Stimulated activated CD4-positive, alpha-beta T cell treated with anti-CD3 and anti-CD28 coated beads, Interleukin-1b, Interleukin-23, amount 100 ng/mL, for 1 hour (primary cell): ENCODE measurements at places on chromosomes 6 and 20.

DNA sequence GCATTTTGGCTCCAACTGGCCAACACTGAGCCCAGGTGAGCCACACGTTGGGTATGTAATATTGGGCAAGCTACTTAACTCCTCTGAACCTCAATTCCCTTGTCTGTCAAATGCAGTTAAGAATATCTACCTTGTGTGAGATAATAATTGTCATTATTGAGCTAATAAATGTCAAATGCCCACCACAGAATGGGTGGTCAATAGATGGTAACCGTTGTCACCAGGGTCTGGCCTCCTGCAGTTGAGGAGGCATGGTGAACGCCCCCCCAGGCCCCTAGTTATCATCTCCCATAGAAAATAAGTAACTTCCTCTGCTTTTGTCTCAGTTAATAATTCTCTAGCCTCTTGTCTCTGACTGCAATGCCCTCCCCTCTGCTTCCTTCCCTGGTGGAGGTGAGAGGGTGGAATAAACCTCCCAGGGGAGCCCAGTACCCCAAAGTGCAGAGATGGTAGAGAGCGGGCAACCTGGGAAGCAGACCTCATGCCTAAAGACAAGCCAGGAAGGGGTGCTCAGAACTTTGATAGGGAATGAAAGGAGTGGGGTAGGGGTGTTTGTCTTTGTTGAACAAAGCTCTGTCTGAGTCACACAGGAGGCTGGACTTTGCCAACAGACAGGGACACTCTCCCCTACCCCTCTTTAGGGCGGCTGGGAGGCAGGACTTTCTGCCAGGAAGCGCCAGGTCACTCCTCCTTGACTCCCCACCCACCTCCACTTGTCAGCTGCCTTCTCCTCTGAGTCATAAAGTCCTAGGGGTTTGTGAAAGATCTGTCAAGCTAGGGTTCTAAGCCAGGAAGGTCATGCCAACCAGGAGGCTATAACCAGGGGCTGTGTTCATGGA lies 1.3 kb upstream of the UNC5CL start:
- no peak for DNase-seq

DNA sequence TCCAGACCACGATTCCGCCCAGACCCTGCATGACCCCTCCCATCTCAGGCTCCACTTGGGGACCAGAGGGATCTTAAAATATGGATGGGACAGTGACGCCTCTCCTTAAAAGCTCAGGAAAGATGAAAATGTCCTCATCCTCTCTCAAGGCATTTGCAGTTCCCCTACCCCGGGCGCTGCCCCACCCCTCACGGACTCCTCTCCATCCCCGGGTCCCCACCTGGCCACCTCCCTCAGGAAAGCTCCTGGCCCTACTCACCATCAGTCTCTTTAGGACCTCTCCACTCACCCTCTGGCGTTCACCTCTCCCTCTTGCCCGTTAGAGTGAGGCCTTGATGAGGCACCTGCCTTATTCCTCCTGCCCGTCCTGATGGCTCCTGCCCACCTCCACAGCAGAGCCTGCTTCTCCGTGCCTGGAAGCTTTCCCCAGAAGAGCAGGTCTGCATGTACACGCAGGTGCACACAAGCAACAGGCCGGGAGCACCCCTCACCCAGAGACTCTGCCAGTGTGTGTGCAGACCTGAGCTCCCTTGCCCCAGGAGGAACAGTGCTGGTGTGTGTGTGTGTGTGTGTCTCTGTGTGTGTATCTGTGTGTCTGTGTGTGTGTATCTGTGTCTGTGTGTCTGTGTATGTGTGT lies 105.6 kb upstream of the NXT1 start:
- DNase-seq: no peak

- DNase-seq: no peak
These were observed 321.8 kb upstream of the HSF2 start for GRCh38 chr6:122077603-122078002.

DNA sequence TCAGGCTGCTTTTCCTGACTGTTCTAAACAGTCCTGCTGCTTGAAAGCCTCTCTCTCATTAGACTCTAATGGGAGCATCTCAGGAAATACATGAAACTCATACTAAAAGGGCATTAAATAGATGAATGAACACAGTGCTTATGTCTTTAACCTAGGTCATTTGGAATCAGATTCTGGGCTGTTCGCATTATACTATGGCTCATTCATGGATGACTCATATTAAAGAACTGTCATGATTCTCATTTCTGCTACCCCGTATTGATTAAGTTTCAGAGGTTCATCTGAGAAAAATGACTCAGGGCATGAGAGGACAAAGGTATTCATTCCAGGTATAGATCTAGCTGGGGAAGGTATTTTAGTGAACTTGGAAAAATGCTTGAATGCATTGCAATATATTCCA lies 335.5 kb downstream of the GJA1 start:
- DNase-seq: no peak

DNA sequence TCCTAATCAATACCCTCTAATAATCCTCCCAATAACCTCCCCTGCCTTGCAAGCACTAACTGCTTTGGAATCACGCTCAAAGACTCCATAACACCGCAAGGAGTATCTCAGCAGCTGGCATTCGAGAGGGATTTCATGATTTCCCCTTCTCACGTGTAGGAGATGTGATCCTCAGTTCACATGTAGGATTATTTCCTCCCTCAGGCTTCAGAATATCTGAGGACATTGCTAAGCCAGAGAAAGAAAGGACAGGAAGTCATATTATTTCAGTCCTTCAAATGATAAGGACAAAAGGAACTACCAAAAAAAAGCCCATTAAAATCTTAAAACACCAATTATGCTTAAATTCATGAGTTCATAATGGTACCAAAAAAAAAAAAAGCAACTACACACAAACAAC lies 122.9 kb downstream of the NFATC2 start:
- no peak for DNase-seq

DNA sequence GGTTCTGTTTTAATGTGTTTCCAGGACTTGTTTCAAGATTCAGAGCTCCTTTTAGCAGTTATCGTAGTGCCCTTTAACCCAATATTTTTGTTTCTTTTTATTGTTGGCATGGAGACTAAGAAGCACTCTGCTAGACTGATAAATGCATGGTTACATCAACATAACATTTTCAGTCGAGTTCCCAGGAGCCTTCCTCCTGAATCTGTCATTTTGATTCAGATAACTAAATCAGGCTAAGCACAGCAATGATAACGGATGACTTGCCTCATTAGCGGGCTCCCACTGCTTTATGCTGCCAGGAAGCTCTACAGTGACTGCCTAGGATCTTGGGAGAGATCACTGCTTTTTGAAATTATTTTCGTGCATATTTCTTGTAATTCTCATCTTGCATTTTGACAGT lies 772.8 kb upstream of the GJE1 start:
- DNase-seq: no peak

- DNase-seq: no peak
These were observed 39.6 kb downstream of the PDSS2 start for GRCh38 chr6:107419733-107420132.

- no peak for DNase-seq
These were observed 123.3 kb downstream of the INSM1 start for GRCh38 chr20:20491110-20491783.

DNA sequence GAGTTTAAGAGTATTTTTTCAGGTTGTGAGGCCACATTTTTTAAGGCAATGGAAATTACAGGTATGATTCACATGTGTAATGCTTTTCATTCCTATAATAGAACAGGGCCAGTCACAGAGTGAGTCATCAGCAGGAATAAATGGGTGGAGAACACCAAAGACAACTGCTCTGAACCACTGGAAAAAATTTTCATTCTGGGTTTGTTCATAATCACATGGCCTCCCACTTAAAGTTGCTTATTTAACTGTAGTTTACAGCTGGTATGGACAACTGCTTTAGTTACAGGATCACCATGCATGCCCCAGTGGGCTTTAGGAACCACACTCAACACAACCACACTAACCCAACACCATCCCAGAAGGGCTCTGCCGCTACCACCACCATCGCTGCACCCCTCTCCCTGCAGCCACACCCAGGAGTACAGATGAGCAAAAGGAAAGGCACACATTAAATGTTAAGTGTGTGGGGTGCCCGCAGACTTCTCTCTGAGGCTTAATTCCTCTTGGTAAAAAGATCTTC lies 107.0 kb upstream of the DST start:
- DNase-seq: no peak

GRCh38 chr20:41350408-41350962 lies 9.9 kb downstream of the LPIN3 start:
- no peak for DNase-seq

DNA sequence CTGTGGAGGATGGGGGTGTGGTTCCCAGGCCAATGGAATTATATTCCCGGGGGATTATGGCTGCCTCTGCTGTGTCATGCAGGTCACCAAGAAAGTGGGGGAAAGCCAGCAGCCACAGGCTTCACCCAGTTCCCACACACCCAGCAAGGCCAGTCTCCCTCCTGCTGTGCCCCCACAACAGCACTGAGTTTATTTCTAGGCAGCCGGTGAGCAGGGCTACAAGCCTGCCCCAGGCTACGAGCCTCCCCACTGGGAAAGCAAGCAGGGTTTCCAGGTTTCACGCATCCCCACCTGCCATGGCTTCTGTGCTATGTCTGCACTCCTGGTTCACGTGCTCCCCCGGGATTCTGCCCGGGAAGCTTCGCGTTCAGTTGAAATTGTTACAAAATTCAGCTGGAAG lies 72.6 kb downstream of the ERMARD start:
- DNase-seq: no peak

GRCh38 chr20:3995749-3996320 lies 19.5 kb downstream of the RNF24 start:
- DNase-seq: no peak

DNA sequence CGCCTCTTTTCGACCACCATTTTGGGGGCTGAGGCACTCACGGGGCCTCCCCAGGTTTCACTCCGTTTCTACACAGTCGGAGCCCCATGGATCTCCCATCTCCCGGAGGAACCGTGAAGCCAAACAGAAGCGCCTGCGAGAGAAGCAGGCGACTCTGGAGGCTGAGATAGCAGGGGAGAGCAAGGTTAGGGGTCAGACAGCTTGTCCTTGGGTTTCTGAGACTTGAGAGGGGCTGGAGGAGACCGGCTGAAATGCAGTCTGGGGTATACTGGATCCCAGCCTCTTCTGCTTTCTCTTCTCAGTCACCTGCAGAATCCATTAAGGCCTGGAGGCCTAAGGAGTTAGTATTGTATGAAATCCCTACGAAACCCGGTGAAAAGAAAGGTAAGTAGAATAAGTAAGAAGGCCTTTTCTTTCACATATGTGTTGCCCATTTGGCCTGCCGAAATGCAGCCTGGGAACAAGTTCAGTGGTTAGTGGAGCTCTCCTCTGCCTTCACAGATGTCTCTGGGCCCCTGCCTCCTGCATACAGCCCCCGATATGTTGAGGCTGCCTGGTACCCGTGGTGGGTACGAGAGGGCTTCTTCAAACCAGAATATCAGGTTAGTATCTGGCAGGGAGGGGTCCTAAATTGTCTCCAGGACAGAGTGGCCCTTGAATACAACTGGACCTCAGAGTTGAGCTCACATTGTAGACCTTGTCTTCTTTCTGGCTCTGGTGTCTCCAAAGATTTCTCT lies 984 bp downstream of the VARS2 start:
- DNase-seq: no peak

DNA sequence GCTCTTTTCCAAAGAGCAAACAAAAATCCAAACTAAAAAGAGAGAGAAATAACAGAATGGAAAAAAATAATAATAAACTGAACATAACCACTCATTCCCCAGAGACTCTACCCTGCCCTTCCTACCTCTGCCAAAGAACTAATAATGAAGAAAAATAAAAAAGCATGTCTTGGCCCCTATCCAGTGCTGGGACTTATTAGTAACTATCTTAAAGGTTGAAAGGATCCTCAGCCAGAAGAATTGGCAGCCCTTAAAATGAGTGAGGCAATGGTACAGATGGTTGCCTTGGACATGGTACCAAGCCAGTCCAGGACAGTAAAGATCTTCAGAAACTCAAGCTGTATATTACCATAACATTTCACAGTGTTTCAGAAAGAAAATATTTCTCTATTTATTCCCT lies 279.3 kb downstream of the HACE1 start:
- no peak for DNase-seq

GRCh38 chr20:8829256-8829655 lies 239.6 kb upstream of the PLCB4 start:
- no peak for DNase-seq

DNA sequence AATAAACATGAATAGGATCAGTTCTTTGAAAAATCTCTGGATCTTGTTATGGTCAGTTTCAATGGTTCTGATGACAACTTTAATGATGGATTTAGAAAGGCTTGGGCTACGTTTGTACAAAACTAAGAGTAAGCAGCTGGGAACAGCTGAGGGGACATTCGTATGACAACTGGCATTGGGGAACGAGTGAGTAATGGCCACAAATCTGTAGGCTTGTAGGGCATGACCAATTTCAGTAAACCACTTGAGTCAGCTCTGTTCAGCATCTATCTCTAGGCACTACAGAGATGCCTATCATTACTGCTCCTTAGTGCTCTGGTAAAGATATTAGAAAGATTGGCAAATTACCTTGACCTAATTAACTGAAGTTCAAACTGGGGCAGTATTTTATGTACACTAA lies 1375.6 kb downstream of the EPHA7 start:
- DNase-seq: no peak

DNA sequence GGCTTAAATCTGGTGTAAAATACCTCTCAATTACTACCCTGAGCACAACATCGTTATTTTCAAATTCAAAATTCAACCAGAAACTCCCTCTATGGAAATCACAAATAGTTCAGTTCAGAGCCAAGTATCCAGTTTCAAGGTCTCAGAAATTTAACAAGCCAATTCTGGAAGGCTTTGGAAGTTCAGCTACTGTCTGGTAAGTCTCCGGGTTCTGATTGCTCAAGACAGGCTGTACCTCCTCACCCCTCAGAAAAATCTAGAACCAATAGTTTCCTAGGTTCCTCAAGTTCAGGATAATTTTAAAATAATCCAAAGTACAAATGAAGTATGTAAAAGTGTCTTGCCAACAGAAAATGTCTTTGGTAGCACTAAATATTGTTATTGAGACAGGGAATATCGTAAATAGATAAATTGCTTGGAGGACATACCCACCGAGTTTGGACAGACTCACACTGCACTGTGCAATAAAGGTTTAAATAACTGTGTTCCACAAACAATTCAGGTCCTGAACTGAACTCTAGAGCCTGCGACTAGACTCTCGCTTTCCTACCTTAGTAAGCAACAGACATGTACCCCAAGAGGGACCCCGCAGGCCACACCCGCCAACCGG lies 729 bp downstream of the ATG5 start:
- DNase-seq: no peak

DNA sequence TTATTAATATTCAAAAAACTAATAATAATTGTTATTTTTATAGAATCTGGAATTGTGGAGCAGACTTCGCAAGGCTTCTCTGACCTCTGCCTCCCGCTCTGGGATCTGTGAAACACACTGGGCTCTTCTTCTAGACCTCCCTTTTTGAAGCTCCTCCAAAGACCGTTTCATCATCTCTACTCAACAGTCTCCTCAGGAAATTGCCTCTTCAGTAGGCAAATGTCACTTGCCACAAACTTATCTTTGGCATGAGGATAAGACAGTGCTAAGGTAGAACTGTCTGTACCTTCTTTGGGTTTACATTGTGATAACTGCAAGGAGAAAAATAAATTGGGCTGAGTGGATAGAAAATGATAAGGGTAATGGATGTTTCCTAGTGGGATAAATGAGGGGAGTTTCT lies 2.3 kb upstream of the MAS1L start:
- no peak for DNase-seq

GRCh38 chr6:14656649-14657048 lies 539.1 kb downstream of the CD83 start:
- DNase-seq: no peak

GRCh38 chr6:54784011-54784410 lies 62.6 kb upstream of the FAM83B start:
- no peak for DNase-seq
